ENCODE measurements at places on chromosomes 7 and 10.
A peak's percentile ranks its signal among the peaks of the same experiment; 100 is the strongest.

- DNase-seq, result no peak
Measured at GRCh38 chr7:85525676-85526075, 338.8 kb upstream of the SEMA3D start.

GRCh38 chr10:49689882-49690510 is 10.5 kb downstream of the C10orf53 start:
- no peak for DNase-seq

DNA sequence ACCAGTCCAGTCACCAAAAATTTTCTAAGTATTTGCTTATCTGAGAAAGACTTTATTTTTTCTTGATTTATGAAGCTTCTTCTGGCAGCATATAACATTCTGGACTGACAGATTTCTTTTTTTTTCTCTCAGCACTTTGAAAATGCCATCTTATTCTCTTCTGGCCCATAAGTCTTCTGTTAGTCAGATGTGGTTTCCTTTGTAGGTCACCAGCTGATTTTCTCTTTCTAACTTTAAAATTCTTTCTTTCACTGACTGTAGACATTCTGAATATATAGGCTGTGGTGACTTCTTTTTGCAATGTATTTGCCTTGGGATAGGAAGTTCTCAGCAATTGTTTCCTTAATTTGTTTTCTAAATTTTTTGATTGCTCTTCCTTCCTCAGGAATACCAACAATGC is 172.5 kb downstream of the CCDC7 start:
- DNase-seq, result no peak

- DNase-seq, result peak; percentile 69
Measured at GRCh38 chr10:78457804-78458482, 424.3 kb downstream of the RPS24 start.

DNA sequence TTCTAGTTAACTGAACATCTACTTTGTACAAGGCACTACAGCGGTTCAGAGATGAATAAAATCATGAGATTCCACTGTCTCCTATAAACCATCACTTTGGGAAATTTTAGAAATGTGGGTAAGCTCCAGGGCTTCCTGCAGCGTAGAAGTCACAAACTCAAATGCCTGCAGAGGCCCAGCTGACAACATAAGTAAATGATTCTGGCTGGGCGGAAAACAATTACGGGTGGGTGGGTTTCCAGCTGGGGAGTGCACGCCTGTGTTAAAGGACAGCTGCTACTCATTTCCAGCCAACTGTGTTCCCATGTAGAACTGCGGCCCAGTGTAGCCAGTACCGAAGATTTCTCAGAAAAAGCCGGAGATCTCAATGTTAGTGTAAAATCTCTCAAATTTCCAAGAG is 69.5 kb upstream of the ATRNL1 start:
- no peak for DNase-seq

- DNase-seq, result peak; percentile 51
Measured at GRCh38 chr10:63265222-63265617, 132.1 kb downstream of the NRBF2 start.

DNA sequence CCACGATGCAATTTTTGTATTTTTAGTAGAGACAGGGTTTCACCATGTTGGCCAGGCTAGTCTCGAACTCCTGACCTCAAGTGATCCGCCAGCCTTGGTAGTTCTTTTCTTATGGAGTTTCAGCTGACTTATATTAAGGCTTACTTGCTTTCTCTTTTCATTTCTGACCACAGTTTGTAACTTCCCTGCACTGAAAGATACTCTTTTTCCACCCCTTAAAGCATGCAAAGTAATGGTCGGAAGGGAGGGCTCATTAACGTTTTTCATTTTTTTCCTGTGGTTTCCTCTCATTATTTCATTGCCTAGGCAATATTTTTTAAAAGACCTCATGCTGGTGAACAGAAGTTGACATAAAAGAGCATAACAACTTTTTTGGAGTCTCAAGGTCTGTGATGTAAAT is 27.0 kb downstream of the ADRB1 start:
- DNase-seq, result no peak

- no peak for DNase-seq
Measured at GRCh38 chr10:127787873-127788272, 50.9 kb downstream of the FOXI2 start.

DNA sequence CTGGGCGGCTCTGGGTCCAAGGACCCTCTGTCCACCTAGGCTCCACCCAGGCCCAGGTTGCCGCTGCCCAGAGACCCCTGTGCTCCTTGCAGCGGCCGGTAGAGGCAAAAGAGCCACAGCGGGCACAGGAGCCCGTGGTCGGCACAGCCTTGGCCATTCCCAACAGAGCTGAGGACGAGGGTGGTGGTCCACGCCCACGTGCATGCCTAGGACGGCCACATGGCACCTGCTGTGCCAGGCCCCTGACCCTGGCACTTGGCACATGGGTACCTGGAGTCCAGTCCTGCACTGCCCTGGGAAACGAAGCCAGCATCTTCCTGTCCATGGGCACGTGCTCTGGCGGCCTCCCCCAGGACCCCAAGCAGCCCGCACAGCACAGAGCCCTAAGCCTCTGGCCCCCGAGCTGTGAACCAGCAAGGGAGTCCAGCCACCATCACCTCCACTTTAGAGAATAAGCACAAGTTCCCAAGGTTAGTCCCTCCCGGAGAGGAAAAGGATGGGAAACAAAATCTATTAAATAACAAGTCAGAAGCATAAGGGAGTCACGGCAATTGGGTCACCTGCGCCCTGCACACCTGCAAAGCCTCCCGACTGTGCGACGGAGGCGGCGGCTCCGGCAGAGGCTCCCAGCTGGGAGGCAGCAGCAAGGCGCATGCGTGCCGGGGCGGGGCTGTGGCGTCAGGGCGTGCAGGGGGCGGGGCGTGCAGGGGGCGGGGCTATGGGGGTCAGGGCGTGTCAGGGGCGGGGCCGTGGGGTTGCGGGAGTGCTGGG is 59.1 kb downstream of the STK32C start:
- peak; percentile 96 for DNase-seq

DNA sequence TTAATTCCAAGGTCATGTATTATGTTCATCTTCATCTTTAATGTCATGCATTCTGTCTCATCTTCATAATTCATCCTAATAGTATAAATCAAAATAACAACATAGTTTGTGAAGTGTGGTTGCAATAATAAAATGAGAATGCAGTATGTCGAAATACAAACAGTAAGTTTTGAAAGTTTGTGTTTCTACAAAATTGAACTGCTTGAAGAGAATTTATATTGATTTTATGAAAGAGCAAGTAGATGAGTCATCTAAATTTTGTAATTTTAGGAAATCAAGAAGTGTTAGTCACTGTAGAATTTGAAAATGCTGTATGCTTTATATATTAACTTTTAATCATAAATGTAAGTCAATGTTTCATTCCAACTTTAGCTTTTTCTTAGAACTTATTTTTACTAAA is 190.5 kb upstream of the PPP1R3A start:
- DNase-seq, result no peak

GRCh38 chr10:8306685-8307364 is 252.3 kb downstream of the GATA3 start:
- no peak for DNase-seq

DNA sequence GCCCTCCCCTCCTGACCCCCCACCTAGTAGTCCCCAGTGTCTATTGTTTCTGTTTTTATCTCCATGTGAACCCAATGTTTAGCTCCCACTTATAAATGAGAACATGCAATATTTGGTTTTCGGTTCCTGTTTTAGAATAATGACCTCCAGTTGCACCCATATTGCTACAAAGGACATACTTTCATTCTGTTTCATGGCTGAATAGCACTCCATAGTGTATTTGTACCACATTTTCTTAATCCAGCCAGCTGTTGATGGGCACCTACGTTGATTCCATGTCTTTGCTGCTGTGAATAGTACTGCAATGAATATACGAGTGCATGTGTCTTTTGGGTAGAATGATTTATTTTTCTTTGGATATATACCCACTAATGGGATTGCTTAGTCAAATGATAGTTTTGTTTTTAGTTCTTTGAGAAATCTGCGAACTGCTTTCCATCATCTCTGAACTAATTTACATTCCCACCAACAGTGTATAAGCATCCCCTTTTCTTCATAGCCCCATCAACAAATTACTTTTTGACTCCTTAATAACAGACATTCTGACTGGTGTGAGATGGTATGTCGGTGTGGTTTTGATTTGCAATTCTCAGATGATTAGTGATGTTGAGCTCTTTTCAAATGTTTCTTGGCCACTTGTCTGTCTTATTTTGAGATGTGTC is 128.4 kb upstream of the PHYHIPL start:
- no peak for DNase-seq

- DNase-seq, result no peak
Measured at GRCh38 chr10:61612009-61612408, 50.7 kb upstream of the CABCOCO1 start.
